Stimulated activated effector memory CD8-positive, alpha-beta T cell treated with anti-CD3 and anti-CD28 coated beads, Interleukin-12 subunit alpha, Interleukin-12 subunit beta, amount 100 ng/mL, for 72 hours (primary cell): ENCODE measurements at places on chromosomes 16 and 17.
A peak's percentile ranks its signal among the peaks of the same experiment; 100 is the strongest.

DNA sequence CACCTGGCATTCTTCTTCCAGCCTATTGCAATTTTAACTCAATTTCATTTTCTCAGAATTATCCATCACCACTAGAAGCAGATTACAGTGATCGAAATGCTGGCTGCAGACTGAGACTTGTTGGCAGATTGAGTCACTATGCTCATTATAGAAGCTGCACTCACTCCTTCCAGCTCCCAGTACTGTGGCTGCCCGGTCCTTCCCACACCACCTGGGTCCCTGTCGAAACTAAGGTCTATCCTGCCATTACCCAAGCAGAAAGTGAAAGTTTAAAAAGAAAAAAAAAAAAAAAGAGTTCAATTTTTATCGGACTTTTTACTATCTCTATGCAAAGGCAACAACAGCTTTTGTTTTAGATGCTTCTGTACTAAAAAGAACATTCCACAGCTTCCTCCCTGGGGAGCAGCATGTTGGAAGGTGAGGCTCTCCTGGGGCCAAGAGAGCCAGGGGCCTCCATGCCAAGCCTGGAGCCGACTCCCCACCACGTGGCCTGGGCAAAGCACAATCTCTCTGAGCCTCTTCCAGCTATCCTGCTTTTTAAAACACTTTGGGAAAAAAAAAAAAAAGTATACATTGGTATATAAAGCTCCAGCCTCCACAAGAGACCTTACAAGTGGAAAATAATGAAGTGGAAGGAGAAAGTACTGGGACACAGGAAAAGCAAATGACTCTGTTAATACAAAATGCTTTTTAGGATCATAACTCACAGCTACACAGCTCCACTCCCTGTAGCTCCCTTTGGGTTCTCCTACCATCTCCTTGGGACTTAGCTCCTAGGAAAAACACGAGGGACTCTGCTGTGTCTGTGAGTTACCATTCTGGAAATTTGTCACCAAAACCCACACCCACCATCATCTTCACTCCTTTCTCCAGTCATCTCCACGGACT, 77.8 kb downstream of the USP31 start:
- DNase-seq, result no peak

DNA sequence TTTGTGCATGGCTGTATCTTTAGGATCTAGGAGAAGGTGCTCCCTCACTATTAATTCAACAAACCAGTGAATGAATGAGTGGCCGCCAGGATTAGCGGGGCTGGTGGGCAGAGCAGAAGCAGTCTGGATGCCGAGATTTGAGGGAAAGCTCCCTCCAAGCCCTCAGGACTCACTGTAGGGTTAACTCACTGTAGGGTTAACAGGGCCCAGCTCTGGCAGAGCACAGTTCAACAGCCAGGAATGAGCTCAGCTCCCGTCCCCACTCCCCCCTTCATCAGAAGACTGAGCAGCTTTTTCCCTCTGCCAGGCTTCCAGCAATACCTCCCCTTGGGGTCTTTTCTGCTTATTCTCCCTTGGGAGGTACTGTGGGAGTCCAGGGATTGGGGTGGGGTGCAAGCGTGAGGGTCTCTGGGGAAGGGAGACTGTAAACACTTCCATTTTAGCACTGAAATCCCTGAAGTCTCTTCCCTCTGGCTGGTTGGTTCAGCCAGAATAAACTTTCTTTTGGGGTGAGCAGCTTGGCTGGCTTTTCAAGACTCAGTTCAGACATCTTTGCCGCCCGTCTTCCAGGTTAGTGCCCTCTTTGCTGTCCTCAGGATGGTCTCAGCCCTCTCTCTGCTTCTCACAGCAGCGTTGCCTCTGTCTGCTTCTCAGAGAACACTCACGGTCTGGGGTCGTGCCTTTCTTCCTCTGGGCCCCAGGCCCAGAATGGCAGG, 53.7 kb upstream of the WSB1 start:
- DNase-seq, result no peak

DNA sequence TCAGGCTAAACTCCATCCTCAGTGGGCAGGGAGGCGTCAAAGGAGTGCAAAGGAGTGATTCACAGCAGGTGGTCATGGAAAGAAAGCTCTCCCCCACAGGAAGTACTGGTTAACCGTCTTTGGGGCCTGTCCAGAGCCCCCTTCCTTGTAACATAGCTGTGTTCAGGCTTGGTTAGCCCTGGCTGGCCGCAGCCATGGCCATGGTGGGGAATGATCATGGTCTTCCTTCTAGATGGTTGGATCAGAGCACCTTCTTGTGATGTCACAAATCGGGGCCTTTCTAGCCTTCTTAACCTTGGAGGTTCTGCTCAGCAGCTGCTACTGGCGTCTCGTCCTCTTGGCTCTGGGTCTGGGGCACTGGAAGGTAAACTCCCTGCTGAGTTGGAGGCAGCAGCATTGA, 15.8 kb downstream of the NKD1 start:
- no peak for DNase-seq

DNA sequence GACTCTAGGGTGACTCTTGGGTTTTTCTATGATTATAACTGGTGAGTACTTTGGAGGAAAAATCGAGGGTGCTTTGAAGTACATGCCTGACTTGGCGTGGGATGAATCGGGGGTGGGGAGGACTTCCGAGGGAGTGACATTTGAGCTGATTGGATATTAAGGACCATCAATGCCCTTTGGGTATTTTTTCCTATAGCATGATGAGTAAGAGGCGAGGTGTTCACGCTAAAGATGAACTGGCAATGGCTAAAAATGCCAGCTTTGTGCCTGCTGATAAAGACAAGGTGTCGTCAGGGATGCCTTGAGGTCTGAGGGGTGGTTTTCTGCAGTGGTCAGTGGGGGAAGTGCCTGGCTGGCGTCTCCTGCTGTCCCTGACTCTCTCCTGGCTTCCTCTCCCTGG, 25.3 kb downstream of the USP43 start:
- DNase-seq, result no peak

- DNase-seq, result no peak
These were observed 170.2 kb downstream of the CEP112 start for GRCh38 chr17:66021757-66022156.

DNA sequence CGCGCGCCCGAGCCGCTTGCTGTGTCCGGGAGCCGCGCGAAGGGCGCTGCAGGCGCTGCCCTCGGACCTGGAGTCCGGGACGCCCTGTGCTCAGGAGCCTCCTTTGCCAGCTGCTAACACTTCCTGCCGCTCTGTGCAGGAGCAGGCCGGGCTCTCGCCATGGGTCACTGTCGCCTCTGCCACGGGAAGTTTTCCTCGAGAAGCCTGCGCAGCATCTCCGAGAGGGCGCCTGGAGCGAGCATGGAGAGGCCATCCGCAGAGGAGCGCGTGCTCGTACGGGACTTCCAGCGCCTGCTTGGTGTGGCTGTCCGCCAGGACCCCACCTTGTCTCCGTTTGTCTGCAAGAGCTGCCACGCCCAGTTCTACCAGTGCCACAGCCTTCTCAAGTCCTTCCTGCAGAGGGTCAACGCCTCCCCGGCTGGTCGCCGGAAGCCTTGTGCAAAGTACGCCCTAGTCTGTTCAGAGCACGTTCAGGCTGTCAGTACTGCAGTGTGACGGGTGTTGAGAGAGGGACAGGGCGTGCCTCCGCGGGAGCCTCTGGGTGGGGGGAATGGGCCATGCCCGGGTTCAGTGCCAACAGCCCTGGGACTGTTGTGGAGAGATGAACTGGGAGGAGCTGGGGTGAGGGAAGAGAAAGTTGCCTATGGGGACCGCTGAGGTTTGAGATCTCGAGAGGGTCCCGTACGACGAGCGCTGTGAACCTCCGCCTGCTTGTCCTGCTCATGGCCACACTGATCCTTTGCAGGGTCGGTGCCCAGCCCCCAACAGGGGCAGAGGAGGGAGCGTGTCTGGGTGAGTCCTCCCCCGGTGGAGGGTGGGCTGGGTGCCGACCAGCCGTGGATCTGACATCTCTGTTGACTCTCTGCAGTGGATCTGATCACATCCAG, 1.3 kb downstream of the ZNF276 start:
- peak; percentile 50 for DNase-seq

DNA sequence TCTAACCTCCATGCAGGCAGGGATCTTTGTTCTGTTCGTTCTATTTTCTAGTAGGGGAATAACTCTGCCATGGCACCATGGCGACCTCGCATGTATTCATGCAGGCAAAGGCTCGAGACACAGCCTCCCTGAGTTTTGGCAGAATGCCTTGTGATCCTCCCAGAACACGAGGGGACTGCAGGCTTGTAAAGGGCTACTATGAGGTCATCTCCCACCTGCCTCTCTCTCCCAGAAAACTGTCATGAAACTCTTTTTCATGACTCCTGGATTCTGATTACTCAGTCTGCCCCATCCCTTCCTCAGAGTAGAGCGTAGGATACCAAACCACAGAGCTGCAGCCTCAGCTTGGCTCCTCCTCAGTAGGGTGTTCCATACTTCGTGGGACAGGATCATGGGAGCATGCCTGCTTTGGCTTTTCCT, 64.3 kb downstream of the IGF2BP1 start:
- no peak for DNase-seq

- DNase-seq, result no peak
These were observed 123.3 kb downstream of the CDH13 start for GRCh38 chr16:82750068-82750467.

- peak; percentile 75 for DNase-seq
These were observed 4.5 kb downstream of the TMEM100 start for GRCh38 chr17:55717898-55718735.

- DNase-seq, result no peak
These were observed 83.3 kb downstream of the TBC1D16 start for GRCh38 chr17:79952265-79952877.

DNA sequence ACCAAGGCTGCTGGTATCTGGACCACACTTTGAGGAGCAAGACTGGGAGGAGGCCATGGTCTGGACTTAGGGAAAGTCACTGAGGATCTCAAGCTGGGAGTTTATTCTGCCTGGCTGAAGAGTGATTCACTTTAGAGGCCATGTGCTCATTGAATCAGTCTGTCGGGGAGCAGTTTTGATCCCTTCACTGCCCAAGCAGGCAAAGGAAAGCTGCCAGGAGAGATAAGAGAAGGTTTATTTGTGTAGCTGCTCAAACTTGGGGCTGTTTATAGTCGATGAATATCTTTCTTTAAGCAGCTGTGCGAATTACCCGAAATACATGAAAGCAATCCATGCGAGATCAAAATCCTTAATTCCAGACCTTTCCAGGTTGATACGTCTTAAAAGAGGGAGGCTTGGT, 544.4 kb upstream of the EEF2KMT start:
- no peak for DNase-seq

- no peak for DNase-seq
These were observed 59.5 kb downstream of the CCDC182 start for GRCh38 chr17:57685499-57686132.

- DNase-seq, result no peak
These were observed at the start of gene QRICH2 for GRCh38 chr17:76307966-76308338. Gene QRICH2 (minus strand): TSS chr17:76308276. CDS start chr17:76307998, 278 bp downstream.

- no peak for DNase-seq
These were observed 22.7 kb upstream of the ASGR2 start for GRCh38 chr17:7137171-7137943.

- DNase-seq, result no peak
These were observed 100.2 kb upstream of the FOXF1 start for GRCh38 chr16:86410081-86410480.

DNA sequence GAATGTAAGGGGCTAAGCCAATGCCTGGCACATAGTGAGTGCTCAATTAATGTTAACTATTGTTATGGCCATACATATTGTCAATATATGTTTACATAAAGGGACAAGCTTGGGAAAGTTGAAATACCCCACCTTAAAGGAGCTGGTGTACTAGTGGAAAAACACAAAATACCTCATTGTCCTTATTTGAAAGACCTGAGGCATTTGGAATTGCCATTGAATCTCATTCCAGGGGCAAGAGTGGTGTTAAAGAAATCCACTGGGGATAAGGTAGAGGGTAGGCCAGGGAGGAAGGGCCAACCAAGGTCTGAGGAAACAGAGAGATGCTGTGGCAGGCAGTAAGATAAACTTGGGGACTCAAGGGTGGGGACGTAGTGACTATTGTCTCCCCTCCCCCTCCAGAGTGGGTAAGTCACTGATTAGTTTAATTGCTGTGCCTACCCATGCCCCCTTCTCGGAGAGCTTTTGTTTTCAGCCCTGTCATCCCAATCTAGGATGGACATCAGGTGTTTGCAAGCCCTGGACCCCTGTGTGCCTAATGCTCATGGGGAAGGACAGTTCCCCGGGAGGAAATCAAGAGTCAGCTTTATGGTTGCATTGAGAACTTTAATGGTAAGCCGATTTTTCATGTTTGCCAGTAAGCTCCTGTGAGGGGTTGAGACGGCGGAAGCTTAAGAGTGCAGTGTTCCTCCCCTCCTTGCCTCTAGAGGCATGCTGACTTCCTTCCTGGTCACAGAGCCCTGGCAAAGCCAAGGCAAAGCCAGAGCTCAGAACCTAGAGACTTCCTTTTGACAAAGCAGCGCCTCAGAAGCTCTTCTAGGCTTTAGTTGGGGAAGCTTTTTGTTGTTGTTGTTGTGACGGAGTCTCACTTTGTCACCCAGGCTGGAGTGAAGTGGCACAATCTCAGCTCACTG, 2.5 kb upstream of the HEATR9 start:
- DNase-seq, result no peak

- no peak for DNase-seq
These were observed 59.9 kb upstream of the DNAH9 start for GRCh38 chr17:11538366-11538765.

DNA sequence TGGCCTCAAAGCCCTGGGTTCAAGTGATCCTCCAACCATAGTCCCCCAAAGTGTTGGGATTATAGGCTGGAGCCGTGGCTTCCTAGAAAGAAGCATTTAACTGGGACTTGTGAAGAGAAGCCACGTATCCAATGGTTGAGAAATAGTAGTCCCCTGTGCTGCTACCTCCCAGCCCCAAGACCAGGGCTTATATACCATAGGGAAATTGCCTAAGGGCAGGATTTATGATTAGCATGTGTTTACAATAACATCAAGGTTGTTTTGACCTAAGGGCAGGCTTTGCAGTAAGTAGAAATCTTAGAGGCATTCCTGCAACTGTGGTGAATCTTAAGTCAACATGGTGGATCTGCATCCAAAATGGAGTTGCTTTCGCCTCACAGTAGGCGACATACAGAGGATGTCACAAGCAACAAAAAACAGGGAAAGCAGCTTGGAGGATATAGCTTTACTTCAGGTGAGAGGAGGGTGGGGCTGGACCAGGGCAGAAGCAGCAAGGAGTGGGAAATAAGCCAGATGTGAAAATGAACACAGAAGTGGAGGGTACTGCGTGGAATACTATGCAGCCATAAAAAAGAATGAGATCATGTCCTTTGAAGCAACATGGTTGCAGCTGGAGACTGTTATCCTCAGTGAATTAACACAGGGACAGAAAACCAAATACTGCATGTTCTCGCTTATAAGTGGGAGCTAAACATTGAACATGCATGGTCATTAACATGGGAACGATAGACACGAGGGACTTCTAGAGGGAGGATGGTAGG, 18.7 kb upstream of the NSMCE1 start:
- no peak for DNase-seq

- no peak for DNase-seq
These were observed 2.3 kb downstream of the BANP start for GRCh38 chr16:87953308-87954215.

- DNase-seq, result no peak
These were observed 20.7 kb upstream of the MYLK3 start for GRCh38 chr16:46768809-46769208.
